ENCODE measurements at places on chromosomes 13 and 19.

GRCh38 chr13:73201626-73202025, 142.8 kb downstream of the KLF5 start:
- DNase-seq = no peak

DNA sequence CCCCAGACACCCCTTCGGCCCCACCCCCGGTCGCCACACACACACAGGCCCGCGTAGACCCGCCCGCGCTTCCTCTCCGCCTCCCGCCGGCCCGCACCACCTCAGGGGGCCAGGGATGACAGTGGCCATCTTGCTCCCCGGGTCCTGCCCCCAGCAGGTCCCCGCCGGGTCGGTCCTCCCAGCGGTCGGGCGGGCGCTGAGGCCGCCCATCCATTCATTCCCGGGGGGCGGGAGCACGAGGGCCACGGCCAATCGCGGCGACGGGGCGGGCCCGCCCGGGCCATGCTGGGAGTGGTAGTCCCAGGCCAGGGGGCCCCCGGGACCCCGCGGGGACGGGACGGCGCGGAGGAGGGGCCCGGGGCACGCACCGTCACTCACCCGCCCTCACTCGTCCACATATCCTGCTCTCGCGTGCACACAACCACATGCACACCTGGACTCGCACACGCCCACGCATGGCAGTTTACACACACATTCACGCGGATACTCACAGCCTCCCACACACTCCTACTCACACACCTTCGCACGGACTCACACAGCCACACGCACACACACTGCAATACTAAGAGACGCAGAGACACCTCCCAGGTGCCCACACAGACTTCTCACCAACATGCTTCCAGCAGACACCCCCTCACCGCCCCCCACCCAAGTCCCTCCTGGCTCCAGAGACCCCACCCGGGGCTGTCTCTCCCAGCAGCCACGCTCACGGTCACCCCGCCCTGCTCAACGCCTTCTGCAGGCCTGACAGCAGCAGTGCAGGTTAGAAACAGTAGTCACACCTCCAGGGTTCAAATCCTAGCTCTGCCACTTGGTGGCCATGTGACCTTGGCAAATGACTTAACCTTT, at the start of gene DPF1:
Gene DPF1 (minus strand): TSS at position 209 of the 849 bp plus-strand sequence. CDS start 80 bp downstream, at position 129.
- no peak for DNase-seq

DNA sequence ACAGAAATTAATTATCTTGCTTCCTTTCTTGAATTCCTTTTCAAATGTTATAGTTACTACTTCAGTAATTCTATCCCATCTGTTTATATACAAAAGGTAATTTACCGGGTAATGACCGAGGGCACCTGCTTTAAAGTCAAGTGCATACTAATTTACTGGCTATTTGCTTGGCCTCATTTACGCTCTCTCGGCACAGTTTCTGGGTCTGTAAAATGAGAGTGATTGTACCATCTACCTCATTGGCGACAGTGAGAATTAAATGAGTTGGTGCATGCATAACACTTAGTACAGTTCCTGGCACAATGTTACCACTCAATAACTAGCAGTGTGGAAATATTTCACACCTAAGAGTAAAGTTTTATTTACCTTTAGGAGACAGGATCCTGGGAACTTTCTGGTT, 111.6 kb downstream of the GGACT start:
- DNase-seq = no peak

GRCh38 chr19:18491995-18492953, 29.6 kb downstream of the ELL start:
- DNase-seq = no peak

DNA sequence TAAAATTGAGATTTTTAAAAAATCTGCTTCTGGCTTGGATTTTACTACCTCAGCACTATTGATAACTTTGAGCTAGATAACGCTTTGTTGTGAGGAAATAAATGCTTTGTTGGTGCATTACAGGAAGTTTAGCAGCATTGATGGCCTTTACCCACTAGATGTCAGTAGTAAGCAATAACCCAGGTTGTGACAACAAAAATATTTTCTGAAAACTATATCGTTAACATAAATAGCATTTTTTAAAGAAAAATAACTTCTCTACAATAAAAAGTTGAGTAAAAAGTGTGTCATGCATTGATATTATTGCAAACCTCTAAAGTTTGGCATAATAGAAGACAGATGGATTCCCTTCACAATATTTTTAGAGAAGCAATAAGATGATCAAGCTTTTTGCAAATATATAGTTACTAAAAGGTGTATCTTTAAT, 1246.5 kb downstream of the UQCRFS1 start:
- DNase-seq = no peak

- DNase-seq = no peak
Measured at GRCh38 chr19:16603090-16603489, 24.9 kb downstream of the MED26 start.

- no peak for DNase-seq
Measured at GRCh38 chr19:1136621-1137317, 33.0 kb downstream of the GPX4 start.

DNA sequence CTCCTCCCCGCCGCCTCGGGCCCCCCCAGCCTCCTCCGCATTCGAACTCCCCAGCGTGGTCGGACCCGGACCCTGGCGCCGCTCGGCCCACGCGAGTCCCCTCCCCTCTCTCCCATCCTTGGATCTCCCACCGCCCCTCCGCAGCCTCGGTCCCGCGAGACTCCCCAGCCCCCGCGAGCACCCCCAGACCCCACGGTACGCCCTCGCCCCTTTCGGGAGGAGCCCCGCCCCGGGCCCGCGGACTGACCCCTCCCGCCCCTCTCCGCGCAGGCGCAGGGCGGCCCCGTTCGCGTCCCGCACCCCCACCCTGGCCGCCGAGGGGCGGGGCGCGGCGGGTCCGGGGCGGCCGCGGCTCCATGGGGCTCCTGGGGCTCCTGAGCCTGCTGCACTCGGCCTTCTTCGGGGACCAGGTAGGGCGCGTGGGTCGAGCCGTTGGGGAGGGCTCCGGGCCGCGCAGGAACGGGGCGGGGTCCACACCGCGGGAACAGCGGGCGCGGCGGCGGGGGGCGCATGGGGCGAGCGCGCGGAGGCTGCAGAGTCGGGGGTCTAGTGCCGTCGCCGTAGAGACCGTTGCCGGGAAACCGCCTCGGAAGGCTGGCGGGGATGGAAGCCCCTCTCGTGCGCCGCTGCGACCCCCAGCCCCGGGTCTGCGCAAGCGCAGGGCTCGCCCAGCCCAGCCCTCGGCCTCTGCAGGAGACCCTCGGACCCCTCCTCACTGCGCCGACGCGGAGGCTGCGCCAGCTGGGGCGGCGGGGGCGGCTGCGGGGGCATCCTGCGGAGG, 3.8 kb upstream of the APC2 start:
- DNase-seq = no peak

- DNase-seq = no peak
Measured at GRCh38 chr13:74158028-74158427, 23.8 kb upstream of the KLF12 start.

DNA sequence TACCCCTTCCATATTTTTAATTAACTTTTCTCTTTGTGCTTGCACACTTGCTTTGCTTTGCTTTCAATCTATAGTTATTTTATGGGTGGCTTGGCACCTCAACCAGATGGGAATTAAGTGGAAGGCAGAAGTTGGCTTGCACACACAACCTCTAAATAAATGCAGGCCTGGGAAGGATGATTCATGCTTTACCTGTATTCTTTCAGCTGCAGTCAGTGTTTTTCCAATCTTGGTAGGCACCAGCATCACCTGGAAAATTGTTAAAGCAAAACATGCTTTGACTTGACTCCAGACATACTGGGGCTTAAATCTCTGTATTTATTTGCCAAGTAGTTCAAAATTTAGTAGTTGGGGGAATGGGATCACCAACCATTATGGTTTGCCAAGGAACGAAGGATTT, 543.0 kb downstream of the GPC6 start:
- DNase-seq = no peak

DNA sequence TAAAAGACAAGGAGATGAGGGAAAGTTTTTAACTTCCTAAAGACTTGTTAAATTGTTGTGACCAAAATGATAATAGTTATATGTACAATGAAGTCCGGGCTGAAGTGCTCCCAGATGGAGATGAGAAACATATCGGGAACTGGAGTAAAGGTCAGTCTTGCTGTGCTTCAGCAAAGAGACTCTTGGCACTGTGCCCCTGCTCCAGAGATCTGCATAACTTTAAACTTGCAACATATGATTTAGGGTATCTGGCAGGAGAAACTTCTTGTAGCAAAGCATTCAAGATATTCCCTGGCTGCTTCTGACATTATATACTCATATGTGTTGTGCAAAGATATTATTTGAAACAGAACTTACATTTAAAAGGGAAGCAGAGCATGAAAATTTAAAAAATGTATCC, 786.6 kb upstream of the SLITRK6 start:
- DNase-seq = no peak

DNA sequence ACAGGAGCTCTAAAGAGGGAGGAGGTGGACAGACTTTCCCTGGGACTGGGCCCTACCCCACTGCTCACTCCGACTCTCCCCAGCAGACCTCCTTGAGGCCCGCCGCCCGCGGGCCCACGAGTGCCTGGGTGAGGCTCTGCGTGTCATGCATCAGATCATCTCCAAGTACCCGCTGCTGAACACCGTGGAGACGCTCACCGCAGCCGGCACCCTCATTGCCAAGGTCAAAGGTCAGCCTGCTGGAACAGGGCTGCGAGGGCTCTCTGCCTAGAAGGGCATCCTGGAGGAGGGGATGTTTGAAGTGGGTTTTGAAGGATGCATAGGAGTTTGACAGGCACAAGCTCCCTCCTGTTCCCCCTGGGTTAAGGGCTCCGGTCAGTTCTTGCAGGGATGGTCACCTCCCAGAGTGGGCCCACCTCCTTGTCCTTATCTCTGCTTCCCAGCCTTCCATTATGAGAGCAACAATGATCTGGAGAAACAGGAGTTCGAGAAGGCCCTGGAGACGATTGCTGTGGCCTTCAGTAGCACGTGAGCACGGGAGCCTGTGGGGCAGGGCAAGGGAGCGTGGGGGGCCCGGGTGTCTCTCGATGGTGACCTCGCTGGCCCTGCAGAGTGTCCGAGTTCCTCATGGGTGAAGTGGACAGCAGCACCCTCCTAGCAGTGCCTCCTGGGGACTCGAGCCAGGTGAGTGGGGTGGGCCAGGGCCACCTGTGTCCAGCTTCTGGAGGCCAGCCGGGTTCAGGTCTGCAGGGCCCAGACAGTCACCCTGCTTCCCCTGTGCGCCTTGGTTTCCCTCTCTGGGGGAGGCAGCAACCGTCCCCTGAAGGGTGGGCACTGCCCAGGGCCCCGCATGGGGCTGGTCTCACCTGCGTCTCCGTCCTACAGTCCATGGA, 6.3 kb downstream of the ARHGAP45 start:
- DNase-seq = no peak

DNA sequence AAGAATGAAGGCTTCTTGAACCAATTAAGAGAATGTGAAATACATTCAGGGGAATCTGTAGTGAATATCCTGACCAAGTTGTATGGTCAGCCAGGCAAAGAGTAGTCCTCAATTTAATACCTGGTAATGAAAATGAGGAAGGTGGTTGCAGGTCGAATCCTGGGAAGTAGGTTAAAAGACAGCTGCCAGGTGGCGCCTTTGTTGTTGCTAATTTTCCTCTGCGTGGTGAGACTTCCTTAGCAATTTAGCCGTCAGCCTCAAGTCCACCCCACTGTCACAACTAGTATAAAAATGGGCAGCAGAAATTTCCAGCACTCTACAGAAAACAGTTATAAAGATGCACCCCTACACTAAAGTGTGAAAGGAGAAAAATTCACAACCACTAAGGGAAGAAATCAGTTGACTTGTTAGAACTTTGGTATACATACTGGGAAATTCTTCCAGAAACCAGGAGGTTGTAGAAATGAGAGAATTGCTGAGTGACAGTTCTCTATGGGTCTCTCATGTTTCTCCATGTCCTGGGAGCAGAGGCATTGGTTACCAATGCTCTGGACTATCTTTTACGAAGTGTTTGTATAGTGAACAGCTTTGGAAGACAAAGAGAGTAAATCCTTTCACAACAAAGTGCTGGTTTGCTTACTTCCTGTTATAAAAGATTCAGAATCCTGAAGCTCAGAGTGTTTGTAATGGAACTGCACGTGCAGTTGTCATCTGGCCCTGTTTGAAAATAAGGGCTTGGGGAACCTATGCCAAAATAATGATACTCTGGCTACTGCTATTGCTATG, 235.9 kb downstream of the NHLRC3 start:
- no peak for DNase-seq

DNA sequence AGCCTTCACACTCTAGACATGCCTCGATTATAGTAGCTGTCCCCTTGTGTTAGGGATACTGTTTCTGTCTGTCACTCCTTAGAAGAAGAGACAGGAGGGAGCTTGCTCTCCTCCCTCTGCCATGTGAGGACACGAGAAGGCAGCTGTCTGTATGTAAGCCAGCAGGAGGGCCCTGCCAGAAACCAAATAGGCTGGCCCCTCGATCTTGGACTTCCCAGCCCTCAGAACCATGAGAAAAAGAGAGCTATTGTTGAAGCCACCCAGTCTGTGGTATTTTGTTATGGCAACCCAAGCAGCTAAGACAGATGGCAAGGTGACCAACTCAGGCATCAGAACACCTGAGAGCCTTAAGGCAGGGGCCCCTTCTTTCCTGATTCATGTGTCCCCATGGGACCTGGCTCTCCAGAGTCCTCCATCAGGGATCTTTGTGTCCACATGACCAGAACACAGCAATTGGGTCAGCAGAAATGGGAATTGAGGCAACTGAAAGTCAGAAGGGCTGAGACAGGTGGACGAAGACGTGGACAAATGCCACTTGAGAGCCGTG, 65.6 kb upstream of the NPAS1 start:
- DNase-seq = no peak

- DNase-seq = no peak
Measured at GRCh38 chr19:15935167-15935702, 906 bp upstream of the CYP4F11 start.

GRCh38 chr13:39159846-39160370, 121.7 kb downstream of the NHLRC3 start:
- no peak for DNase-seq

DNA sequence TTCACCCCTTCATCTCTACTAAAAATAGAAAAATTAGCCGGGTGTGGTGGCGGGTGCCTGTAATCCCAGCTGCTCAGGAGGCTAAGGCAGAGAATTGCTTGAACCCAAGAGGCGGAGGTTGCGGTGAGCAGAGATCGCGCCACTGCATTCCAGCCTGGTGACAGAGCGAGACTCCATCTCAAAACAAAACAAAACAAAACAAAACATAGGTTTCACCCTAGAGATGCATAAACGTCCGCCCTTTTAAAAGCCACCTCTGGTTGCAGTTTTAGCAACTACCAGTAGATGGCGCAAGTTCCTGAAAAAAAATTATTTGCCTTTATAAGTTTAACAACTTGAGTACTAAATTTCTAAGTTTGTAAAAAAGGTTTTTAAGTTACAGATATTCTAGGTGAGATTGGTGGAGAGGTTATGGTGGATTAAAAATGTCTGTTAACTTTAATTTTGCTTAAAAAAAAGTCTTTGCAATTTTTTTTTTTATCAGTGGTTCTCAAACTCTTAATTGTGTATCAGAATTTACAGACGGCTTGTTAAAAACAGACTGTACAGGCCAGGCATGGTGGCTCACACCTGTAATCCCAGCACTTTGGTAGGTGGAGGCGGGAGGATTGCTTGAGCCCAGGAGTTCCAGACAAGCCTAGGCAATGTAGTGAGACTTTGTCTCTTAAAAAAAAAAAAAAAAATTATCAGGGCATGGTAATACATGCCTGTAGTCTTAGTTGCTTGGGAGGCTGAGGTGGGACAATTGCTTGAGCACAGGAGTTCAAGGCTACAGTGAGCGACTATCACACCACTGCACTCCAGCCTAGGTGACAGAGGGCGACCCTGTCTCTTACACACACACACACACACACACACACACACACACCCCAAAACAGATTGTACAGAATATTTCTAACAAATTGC, 42.1 kb downstream of the NAA16 start:
- peak; percentile 41 for DNase-seq
